Neural crest cell (in vitro differentiated cells): ENCODE measurements at places on chromosomes 7 and 10. TPM values are rescaled to one million over a fixed set of nuclear protein-coding genes. Genes with fewer than 3 reads are reported as not detected.

- DNase-seq: no peak
These were observed 25.1 kb downstream of the EIF3A start for GRCh38 chr10:119055472-119055871.

- peak; percentile 14 for DNase-seq
These were observed 73.9 kb upstream of the LEP start for GRCh38 chr7:128167042-128167701.

DNA sequence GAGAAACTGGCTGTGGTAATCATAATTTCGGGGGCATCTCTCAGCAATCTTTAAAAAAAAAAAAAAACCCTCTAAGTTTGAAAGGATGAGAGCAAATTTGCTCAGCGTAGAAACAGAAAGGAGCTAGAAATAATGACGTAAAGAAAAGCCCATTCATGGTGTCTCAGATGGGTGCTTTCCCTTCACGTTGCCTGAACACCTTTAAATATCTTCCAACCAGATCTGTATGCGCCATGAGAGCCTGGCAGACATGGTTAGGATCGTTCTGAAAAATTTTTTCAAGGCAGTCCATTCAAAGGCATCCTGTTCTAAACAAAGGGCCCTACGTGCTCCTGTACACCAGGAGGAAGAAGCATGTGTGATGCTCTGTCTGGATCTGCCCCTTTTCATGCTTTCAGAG, 141.2 kb upstream of the C1QL3 start:
- no peak for DNase-seq

DNA sequence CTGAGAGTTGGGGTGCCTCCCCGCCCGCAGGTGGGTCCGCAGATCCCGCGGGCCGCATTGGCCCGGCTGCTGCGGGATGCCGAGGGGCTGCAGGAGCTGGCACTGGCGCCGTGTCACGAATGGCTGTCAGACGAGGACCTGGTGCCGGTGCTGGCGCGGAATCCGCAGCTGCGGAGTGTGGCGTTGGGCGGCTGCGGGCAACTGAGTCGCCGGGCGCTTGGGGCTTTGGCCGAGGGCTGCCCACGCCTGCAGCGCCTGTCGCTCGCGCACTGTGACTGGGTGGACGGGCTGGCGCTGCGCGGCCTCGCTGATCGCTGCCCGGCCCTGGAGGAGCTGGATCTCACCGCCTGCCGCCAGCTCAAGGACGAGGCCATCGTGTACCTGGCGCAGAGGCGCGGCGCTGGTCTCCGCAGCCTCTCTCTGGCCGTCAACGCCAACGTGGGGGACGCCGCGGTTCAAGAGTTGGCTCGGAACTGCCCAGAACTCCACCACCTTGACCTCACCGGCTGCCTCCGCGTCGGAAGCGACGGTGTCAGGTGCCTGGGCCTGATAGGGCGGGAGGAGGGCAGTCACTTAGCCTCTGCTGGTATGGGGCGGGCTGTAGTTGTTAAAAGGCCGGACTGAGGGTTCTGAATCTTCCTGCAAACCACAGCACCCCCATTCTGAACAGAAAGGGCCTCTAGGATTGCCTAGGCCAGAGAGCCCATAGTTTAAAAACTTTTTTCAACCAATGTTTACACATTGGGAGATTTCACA, 1.3 kb downstream of the FBXL15 start:
- no peak for DNase-seq

DNA sequence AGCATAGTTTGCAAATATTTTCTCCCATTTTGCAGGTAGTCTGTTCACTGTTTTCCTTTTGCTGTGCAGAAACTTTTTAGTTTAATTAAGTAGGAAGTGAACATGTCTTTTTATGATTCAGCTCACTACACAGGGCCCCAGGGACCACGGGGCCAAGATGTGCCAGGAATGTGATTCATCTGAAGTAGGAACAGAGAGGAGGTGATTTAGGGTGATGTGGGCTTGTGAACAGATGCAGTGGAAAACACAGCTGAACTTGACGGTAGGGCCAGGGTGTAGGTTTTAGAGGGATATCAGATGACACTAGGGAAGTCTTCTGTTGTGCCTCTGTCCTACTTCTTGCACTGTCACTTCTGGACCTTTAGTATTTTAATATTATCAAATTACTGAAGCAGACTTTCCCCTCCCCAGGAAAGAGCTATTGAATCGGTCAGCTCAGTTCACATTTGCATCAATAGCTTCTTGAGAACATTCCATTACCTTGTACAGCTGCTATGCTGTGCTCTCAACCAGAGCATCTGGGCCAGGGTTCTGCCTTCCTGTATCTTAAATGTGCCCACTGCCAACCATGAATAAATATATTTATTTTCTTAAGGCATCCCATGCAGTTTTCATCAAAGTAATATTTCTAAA, 96.9 kb downstream of the OSBPL3 start:
- DNase-seq: no peak

GRCh38 chr10:87945984-87946383, 82.6 kb downstream of the PTEN start:
- no peak for DNase-seq

GRCh38 chr7:138030679-138031351, 28.9 kb upstream of the CREB3L2 start:
- no peak for DNase-seq

DNA sequence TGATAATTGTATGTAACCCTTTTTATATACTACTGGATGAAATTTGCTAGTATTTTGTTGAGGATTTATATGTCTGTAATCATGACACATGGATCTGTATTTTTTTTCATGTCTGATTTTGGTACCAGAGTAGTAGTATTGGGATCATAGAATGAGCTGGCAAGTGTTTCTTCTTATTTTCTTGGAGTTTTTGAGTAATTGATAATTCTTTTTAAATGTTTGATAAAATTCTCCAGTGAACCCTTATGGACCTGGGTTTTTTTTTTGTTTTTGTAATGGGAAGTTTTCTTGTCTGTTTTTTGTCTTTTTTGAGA, 28.4 kb downstream of the ZNF33A start:
- no peak for DNase-seq

- no peak for DNase-seq
These were observed 364.9 kb downstream of the ANKRD30A start for GRCh38 chr10:37490266-37490665.

The LHPP gene
- total RNA-seq: 8.0 and 8.8 TPM in 2 replicates

The WEE2 gene
- not detected in 2 replicates for total RNA-seq
